Globus pallidus (tissue), 1 donor: ENCODE measurements at places on chromosomes 16 and 17.
A peak's percentile ranks its signal among the peaks of the same experiment; 100 is the strongest.

GRCh38 chr16:17552351-17552750, 81.6 kb upstream of the XYLT1 start:
- no peak for DNase-seq

DNA sequence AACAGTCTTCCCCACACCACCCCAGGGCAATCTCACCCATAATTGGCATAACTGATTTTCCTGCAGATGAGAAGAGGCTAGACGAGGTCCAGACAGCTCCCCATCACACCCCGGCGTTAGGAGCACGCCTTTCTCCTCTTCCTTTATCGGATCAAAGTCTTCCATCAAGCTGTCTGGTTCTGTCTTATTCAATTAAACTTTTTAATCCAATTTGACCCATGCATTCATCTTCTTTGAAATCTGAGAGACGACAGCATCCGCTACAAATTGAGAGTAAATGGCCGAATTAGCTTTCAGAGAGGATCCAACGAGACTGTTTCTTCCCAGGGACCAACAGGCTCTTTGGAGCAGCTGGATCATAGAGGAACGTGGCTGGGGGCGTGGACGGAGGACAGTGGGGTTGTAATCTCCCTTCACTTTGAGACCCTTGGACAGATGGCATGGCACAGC, 44.4 kb upstream of the GPRC5B start:
- DNase-seq = no peak

GRCh38 chr16:54694651-54695050, 236.0 kb upstream of the IRX5 start:
- DNase-seq = no peak

DNA sequence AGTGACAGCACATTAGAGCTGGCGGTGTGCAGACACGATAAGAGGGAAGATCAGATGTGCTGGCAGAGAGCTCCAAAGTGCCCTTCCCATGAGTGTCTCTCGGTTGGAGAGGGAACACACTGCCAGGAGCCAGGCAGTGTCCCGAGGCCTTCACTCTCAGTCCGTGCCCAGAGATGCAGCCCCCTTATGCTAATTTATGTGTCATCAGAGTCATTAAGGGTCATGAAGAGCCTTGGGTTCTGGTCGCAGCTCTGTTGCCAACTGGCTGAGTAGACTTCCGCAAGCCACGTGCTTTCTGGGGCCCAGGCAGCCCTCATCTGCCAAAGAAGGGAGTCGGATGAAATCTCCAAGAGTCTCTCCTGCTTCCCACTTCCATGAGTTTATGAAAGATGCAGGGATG, 232.5 kb downstream of the MSI2 start:
- DNase-seq = no peak

GRCh38 chr16:87949071-87949744, 2.0 kb upstream of the BANP start:
- no peak for DNase-seq

DNA sequence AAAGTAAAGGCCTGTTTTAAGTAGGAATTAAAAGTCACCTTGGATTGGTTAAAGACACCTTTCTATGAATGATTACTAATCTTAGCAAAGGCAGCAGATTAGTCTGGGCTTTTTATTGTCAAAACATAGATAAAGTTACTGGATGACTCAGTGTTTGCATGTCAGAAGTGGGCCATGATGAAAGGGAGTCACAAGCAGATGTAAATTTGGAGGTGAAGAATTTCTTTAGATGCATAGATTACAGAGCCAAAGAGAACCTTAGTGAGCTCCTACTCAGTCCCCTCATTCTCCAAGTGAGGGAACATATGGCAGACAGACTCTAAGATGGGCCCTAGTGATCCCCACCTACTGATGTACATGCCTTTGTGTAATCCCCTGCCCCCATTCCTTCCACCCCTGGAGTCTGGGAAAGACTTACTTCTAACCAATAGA, 124.5 kb downstream of the HS3ST3A1 start:
- no peak for DNase-seq

DNA sequence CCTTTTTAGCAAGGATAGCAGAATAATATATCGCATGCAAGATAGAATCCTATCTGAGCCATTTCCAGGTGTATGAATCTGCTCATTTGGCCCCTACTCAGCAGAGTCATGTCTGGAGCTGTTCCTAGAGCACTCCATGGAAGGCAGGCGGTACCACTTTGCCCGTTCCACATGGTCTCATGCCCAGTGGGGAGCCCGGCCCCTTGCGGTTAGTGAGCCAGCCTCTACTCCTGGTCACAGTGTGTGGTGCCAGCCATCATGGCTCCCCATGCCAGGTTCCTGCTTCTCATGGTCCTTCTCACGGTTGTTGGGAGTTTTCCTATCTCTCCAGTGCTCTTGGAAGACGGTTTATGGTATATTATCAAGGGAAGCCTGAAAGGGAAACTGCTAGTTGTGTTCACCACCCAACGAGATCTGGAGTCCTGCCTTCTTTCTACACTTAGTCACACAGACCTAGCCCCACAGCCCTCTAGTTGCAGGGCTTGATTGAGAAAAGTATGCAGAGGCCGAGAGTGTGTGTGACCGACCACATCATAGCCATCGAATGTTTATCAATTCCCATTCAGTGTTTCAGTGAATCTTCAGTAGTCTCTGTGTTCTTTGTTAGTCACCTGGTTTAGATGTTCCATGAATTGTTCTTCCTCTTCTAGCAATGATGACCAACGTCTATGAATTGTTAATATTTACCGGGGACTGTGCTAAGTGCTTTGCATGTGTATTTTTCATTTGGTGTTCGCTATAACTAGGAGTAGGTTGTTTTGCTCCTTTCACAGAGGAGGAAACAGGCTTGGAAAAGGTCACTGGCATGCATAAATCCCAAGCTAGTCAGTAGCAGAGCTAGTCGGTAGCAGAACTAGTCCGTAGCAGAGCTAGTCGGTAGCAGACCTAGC, 9.6 kb downstream of the JPT2 start:
- DNase-seq = no peak

GRCh38 chr16:50302472-50303005, 36.2 kb downstream of the ADCY7 start:
- no peak for DNase-seq

GRCh38 chr17:50365165-50365564, 7.8 kb downstream of the MRPL27 start:
- no peak for DNase-seq

GRCh38 chr17:59388069-59388556, 56.7 kb downstream of the YPEL2 start:
- peak; percentile 10 for DNase-seq
